ENCODE measurements at places on chromosomes 4 and X.

DNA sequence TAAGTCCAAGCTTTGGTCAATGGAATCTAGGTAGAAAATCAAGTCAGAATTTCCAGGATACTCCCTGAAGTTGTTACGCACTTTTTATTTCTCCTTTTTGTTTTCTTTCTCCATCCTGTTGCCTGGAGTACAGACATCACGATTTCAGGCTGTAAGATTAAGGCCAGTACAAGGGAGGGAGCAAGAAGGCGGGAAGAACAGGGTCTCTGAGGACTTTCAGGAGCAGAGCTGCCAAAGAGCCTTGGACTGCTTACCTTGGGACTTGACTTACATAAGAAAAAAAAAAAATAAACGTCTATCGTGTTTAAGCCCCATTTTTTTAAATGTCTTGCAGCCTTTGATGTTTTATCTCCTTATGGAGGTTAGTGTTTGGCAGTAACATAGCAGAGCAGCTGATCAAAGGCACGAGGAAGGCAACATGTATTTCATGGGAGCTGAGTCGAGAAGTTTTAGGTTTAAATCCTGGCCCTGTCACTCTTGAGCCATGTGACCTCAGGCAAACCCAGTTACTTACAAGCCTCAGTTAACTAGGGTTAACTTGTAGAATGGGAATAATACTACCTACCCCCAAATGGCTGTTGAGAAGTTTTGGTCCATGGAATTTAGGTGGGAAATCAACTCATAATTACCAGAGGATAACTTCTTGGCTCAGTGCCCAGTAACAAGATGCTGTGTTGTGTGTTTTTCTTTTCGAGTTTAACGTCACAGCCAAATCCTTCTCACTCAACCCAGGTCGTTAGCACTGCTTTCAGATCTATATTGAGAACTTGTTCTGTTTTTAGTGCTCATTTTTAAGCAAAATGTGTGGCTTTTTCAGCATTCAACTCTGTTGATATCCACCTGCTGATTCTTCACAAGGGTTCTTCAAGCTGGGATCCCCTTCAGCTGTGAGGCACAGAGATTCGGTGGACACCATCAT, 106.8 kb downstream of the CLNK start:
- DNase-seq, result peak; percentile 20

- DNase-seq, result no peak
These were observed 85.5 kb upstream of the TET2 start for GRCh38 chr4:105061136-105061696.

- DNase-seq, result no peak
These were observed 24.2 kb upstream of the EPGN start for GRCh38 chr4:74284053-74284452.

- no peak for DNase-seq
These were observed 44.2 kb downstream of the DLG3 start for GRCh38 chrX:70488856-70489255.

GRCh38 chrX:154458116-154458953, at the start of gene PLXNA3:
TSS of gene PLXNA3 (plus strand) at chrX:154458281. CDS start at chrX:154460184, 1,903 bp downstream.
- DNase-seq, result peak; percentile 39

DNA sequence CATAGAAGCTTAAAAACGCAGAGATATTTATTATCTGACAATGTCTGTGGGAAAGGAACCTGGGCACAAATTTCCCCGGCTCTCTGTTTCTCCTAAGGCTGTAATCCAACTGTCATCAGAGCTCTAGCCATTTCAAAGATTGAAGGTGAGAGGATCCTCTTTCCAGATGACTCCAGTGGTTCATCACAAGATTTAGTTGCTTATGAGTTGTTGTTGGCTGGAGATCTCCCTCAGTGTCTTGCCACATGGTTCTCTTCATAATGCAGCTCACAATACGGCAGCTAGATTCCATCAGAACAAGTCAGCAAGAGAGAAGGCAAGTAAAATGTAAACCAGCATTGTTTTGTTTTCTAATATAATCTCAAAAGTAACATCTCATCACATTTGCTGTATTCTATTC, 369.4 kb downstream of the GASK1B start:
- no peak for DNase-seq

GRCh38 chr4:99323756-99324155, 2.6 kb upstream of the ADH1B start:
- peak; percentile 15 for DNase-seq

- peak; percentile 64 for DNase-seq
These were observed 3.0 kb upstream of the CITED1 start for GRCh38 chrX:72308566-72309296.

DNA sequence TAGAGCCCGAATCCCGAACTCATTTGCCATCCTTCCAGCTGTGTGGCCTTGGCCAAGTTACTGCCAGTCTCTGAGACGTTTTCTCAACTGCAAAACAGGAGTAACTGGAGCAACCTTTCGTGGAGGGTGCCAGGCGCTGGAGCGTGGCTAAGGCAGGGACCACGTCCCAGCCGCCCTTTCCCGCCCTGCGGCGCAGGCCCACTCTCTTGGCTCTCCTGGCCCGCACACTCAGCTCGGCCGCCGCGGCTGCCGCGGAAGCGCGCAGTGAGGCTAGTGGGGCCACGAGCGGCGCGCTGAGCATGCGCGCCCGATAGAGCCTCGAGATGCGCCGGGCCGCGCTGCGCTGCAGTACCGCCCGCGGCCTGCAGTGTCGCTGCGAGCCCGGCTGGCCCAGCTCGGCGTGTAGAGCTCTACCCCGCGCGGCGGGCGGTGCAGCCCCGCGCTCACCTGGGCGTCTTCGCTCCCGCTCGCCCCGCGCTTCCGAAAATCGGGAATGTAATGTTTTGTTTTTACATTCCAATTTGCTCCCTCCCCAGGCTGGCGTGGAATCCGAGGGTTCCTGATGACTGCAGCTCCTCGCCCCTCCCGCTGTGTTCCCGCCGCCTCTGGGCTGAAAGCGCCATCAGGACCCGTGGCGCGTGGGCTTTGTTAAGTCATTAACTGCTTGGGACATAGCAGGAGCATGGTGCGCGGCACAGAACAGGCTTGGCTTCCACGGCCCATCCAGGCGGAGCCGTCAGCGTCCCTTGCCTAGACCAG, 4.0 kb upstream of the ZNF518B start:
- peak; percentile 93 for DNase-seq

DNA sequence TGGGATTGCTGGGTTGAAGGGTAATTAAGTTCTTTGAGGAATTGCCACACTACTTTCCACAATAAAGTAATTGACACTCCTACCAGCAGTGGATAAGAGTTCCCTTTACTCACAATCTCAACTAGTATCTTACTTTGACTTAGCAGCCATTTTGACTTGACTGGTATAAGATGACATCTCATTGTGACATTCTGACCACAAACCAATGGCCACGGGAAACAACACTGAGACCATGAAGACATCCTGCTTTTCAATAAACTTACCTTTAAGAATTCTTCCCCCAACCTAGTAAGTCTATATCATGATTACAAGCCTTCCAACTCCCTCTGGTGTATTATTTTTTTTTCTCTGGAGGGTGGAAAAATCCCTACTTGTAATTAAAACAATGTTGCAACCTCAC, 66.9 kb upstream of the WDR1 start:
- DNase-seq, result no peak

GRCh38 chr4:79141530-79141929, 184.3 kb downstream of the NAA11 start:
- peak; percentile 57 for DNase-seq

GRCh38 chr4:126752702-126753101, 880.1 kb upstream of the INTU start:
- no peak for DNase-seq

DNA sequence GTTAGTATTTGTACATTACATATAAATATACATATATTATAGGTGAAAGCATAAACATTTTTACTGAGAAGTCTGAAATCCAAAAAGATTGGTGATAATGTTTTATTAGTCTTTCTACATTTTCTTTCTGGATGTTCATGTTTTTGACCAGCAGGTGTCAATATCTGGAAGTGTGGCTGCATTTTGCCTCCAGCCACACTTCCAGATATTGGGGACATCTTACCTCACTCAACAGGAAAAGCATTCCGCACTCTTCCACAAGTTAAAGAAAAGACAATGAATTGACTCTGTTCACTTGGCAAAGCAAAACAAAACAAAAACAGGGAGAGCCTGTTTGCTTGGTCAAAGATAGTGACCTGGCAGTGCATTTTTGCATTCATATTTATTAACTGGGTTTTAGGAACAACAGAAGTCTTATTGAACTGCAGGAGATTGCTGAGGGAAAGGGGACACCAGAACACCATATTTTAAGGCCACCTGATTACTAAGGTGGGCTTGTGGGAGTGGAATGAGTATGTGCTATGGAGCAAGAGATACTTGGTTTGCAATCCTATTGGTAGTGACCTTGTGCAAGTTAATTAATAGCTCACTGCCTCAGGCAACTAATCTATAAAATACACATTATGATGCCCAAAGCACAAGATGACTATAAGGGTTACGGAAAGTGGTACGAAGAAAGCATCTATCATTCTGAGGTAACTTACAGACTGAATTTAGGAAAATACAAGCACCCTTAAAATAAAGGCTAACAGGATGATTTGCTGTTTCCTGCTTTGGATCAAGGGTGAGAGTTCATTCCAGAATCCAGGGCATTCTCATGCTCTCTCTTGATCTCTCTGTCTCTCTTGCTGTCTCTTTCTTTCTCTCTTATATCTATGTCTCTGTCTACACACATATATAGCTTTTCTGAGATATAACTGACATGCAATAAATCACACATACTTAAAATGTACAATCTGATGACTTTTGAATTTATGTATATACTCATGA, 389.9 kb upstream of the EMCN start:
- DNase-seq, result no peak

GRCh38 chr4:80053140-80053910, 19.7 kb downstream of the ANTXR2 start:
- DNase-seq, result no peak

DNA sequence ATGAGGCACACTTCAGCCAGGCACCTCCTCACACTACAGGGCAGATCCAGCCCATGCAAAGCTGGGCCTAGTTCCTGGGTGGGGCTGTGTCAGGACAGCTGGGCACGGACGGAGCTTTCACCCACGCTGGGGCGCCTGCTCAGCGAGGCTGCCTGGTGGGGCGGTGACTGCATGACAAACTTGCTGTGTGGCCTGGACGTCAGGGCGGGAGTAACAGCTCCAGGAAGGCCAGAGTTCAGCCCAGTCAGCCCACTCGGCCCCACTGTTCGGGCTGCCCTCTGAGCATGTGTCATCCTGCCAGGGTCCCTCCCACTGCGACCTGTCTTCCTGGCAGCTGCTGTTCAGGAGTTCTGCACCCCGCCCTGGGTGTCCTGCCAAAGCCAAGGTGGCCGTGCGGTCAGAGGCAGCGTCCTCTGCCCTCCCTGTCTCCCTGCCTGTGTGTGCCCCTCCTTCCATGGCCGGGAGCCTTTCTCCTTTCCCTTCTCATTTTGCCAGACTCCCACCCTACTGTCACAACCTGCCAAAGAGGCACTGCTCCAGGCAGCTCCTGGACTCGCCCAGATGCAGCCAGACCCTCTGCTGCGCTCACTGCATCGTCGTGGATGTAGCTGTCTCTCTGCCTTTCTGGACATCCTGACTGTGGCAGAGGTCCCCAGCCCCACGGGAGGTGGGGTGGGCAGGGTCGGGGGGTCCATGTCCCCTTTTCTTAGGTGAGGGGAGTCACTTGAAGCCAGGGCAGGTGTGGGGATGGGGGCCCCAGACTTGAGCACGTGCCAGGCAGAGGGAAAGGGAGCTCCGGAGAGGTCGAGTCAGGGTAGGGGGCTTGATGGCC, 33.0 kb upstream of the KIAA0232 start:
- DNase-seq, result peak; percentile 89

GRCh38 chrX:110992611-110993010, 103.4 kb upstream of the PAK3 start:
- DNase-seq, result peak; percentile 51

- no peak for DNase-seq
These were observed 250.0 kb upstream of the NR3C2 start for GRCh38 chr4:148692242-148692641.

GRCh38 chrX:69109706-69110105, 55.5 kb downstream of the PJA1 start:
- no peak for DNase-seq

DNA sequence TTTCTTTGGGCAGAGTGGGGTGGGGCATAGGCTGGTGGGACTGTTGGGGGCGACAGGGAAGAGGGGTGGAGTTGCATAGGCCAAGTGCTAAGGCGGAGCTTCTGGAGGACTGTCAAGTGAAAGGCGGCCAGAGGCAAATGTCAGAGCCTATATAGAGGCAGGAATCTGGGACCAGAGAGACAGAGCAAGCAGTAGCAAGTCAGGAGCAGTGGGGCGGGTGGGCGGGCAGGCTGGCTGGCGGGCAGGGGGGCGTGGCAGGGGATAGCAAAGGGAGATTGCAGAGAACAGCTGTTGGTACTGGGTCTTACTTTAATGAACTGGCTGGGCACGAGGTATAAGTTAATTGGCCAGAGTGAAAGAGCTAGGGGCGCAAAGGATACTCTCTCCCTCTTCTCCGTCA, 89.8 kb downstream of the RTL9 start:
- DNase-seq, result no peak

GRCh38 chr4:183808097-183808456, 97.0 kb upstream of the STOX2 start:
- no peak for DNase-seq

- DNase-seq, result no peak
These were observed 358.9 kb upstream of the FSTL5 start for GRCh38 chr4:162522724-162523123.

DNA sequence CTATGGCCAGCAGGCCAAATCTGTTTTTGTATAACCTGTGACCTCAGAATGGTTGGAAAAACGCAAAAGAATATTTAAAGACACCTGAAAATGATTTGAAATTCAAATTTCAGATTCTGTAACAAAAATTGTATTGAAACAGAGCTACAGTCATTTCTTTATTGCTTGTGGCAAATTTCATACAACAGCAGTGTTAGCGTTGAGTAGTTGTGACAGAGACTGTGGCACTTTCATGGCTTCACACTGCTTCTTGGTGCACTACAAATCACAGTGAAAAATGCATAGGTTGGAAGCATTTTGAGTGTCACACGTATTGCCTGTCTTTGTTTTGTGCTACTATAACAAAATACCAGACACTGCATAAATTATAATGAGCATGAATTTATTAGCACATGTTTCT, 12.2 kb upstream of the PARM1 start:
- DNase-seq, result no peak

GRCh38 chr4:163384434-163384833, 40.7 kb downstream of the NPY5R start:
- DNase-seq, result no peak

DNA sequence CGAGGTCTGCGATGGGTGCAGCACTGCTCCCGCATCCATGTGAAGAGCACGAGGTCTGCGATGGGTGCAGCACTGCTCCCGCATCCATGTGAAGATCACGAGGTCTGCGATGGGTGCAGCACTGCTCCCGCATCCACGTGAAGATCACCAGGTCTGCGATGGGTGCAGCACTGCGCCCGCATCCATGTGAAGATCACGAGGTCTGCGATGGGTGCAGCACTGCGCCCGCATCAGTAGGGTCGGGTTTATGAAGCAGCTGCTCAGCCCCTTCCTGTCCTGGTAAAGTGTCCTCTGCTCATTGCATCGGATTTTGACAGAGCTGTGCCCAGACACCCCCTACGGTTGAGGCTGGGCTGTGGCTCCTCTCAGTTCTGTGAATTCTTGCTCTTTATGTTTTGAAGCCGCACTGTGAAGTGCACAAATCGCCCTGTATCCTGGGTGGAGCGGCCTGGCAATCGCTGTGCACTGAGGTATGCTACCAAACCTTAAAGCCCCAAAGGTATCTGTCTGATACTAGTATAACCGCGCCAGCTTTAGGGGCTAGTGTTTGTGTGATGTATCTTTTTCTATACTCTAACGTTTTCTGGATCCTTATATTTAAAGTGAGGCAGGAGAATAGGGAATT, 98.7 kb downstream of the CPZ start:
- no peak for DNase-seq

GRCh38 chr4:144699565-144699964, 53.6 kb downstream of the HHIP start:
- DNase-seq, result no peak
